Globus pallidus (tissue), 1 donor: ENCODE measurements at places on chromosomes 1 and 21.

- no peak for DNase-seq
Measured at GRCh38 chr21:43295066-43295958, 126.5 kb downstream of the CRYAA start.

- no peak for DNase-seq
Measured at GRCh38 chr1:226672339-226672762, 66.7 kb downstream of the ITPKB start.

- no peak for DNase-seq
Measured at GRCh38 chr1:220770245-220770913, 16.3 kb upstream of the MTARC1 start.

DNA sequence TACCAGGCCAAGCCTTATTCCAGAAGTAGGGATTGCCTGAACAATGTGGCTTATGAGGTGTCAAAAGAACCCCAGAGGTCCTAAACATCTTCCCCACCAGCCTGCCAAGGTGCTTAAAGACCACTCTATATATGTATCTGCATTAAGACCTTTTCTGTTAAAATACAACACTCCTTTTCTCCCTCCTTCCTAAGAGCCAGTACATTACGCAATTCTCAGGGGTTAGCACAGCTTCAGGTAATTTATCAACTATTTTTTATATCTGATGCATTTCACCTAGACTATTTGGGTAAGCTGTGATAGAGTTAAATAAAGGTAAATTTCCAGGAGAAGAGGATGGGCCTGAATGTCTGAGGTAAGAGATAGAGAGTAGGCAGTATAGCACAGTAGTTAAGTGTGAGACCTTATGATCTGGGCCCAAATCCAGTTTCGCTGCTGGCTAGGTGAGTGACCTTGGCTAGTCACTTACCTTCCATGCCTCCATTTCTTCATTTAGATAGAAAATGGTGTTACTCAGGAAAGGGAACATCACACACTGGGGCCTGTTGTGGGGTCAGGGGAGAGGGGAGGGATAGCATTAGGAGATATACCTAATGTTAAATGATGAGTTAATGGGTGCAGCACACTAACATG is 5.1 kb upstream of the CCN1 start:
- no peak for DNase-seq

DNA sequence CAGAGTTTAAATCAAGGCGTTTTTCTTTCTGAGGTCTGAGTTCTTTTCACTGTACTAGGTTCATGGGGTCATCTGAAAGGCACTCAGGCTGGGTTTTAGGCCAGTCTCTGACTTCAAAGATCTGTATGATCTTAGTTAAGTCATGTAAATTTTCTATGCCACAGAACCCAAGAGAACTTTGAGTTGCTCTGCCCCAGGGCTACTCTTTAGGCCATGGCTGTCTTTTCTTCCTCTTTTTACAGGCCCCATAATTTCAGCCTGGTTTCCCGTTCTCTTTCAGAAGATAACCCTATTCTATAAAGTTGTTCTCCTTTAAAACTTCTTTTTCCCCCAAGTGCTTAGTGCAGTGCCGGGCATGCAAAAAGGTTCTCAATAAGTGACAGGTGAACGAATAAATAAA is 26.1 kb downstream of the METTL13 start:
- no peak for DNase-seq

DNA sequence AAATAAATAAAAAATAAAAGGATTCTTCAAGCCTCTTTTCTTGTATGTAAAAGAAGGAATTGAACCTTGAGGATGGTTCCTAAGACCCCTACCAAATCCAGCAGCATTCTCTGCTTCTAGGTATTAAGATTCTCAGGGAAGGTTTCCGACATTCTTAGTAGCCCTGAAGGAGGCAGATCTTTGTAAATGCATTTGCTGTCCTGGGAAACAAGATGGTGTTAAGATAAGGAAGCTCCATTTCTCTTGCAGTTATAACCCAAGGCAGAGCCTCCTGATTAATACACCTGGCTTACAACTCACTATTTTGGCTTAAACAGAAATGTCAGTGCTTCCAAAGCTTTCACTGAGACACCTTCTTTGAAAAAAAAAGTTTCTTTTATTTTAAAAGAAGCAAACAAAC is 393.8 kb downstream of the DISC1 start:
- no peak for DNase-seq
